ENCODE measurements at places on chromosomes 13 and 19. TPM values are rescaled to one million over a fixed set of nuclear protein-coding genes. Genes with fewer than 3 reads are reported as not detected.

Gene SLC5A5
- total RNA-seq, result not detected

- H3K4me1 ChIP-seq, result peaks cover 1% of the 10 kb centered on the region
- H3K36me3 ChIP-seq, result peaks cover 32% of the 10 kb centered on the region
- DNase-seq, result no peak
- no peak overlapping the region for H3K27ac ChIP-seq
Measured at GRCh38 chr19:52331757-52332156, 4.3 kb upstream of the ZNF610 start.

DNA sequence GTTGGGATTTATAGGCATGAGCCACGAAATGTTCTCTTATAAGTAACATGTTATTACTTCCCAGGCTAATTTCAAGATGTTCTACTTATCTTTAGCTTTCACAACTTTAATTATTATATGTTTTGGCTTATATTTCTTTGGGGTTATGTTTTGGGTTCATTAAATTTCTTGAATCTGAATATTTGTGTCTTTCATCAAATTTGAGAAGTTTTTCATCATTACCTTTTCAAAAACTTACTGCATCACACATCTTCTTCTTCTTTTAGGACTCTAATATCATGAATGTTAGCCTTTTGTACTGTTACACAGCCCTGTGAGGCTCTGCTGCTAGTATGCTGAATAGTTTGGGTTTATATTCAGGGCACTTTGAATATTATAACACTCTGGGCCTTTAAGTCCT is 9.7 kb upstream of the ZNF266 start:
- peaks cover 62% of the 10 kb centered on the region for H3K36me3 ChIP-seq
- DNase-seq, result no peak
- H3K4me1 ChIP-seq, result no peaks in the 10 kb centered on the region
- no peaks in the 10 kb centered on the region for H3K27me3 ChIP-seq
- H3K27ac ChIP-seq, result no peak overlapping the region

Gene COL4A1
- total RNA-seq, result 362 TPM

Gene ZIC2
- not detected for total RNA-seq

- DNase-seq, result no peak
- H3K27me3 ChIP-seq, result no peaks in the 10 kb centered on the region
- H3K4me1 ChIP-seq, result peaks cover 7% of the 10 kb centered on the region
Measured at GRCh38 chr13:105170438-105170837, 1365.0 kb downstream of the EFNB2 start.

All from mesothelial cell of epicardium (in vitro differentiated cells).